ENCODE measurements at places on chromosomes 4 and X.

- DNase-seq, result peak; percentile 20
Observed at GRCh38 chr4:112361181-112361791, 64.1 kb downstream of the ALPK1 start.

GRCh38 chr4:184385705-184386141, 88.6 kb downstream of the IRF2 start:
- no peak for DNase-seq

GRCh38 chrX:134258202-134258601, 21.2 kb downstream of the CCDC160 start:
- no peak for DNase-seq

GRCh38 chr4:170887396-170887795, 797.6 kb upstream of the AADAT start:
- DNase-seq, result no peak

GRCh38 chr4:5055411-5055810, 4.1 kb downstream of the STK32B start:
- no peak for DNase-seq

- DNase-seq, result no peak
Observed at GRCh38 chrX:153624196-153625091, 22.6 kb upstream of the DUSP9 start.

- DNase-seq, result no peak
Observed at GRCh38 chrX:108468486-108468885, 28.8 kb downstream of the COL4A5 start.

DNA sequence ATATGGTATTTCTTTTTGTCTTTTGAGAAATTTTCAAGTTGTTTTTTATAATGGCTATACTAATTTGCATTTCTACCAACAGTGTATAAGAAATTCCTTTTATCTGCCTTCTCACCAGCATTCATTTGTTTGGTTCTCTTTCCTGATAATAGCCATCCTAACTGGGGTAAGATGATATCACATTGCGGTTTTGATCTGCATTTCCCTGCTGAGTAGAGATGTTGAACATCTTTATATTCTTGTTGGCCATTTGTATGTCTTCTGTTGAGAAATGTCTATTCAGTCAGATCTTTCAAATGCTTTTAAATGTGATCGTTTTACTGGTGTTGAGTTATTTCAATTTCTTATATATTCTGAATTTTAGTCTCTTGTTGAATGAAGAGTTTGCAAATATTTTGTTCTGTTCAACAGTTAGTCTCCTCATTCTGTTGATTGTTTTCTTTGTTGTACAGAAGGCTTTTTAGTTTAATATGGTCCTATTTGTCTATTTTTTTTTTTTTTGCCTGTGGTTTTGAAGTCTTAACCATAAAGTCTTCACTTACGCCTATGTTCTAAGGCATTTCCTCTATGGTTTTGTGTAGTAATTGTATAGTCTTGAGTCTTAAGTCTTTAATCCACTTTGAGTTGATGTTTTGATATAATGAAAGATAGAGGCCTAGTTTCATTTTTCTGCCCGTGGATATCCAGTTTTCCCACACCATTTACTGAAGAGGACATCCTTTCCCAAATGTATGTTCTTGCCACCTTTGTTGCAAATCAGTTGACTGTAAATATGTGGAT, 1566.9 kb downstream of the STIM2 start:
- DNase-seq, result no peak

DNA sequence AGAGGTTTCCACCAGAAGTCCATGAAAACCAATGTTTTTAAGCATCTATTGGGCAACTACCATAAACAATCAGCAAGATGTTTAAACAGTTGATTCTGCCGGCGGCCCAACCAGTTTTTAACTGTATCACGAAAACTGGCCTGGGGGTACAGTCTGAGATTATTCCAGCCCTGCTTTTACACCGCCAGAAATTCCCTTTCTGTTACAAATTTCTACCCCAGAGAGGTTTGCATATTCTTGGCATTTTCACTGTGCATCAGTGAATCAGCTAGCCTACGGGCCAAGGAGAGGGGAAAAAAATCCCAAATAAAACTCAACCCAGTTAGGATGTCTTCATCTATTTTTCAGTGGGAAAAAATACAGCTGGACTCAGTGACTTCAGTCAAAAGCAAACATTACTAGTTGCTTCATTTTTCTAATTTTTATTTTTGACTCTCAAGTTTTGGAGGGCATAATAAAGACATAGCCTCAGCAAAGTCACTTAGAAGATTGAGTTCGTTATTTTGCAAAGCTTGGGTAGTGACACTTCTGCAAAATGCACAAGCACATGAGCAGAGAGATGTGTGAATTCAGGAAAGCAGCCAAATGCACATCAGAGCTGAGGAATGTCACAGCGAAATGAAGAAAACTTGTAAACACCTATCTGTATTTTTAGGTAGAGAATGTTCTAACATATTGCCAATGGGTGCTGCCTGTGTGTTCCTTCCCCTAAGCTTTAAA, 167.8 kb upstream of the GK2 start:
- DNase-seq, result no peak

GRCh38 chrX:22690116-22690515, 309.6 kb upstream of the DDX53 start:
- DNase-seq, result no peak

GRCh38 chr4:25347971-25348370, 29.1 kb upstream of the ANAPC4 start:
- no peak for DNase-seq

GRCh38 chrX:129731228-129731627, 7.6 kb upstream of the XPNPEP2 start:
- no peak for DNase-seq

- no peak for DNase-seq
Observed at GRCh38 chrX:2578864-2579263, 78.1 kb upstream of the DHRSX start.

- no peak for DNase-seq
Observed at GRCh38 chr4:101987623-101988243, 197.2 kb downstream of the BANK1 start.

GRCh38 chrX:33589316-33589715, 378.0 kb upstream of the DMD start:
- no peak for DNase-seq

GRCh38 chr4:112279882-112280315, 5.8 kb downstream of the TIFA start:
- no peak for DNase-seq

GRCh38 chr4:173538909-173539445, 8.9 kb upstream of the HAND2 start:
- DNase-seq, result no peak

- DNase-seq, result no peak
Observed at GRCh38 chr4:187562345-187562744, 433.2 kb upstream of the ZFP42 start.

- DNase-seq, result no peak
Observed at GRCh38 chrX:68894142-68894512, 65.3 kb downstream of the EFNB1 start.

- DNase-seq, result no peak
Observed at GRCh38 chrX:104195013-104195412, 28.8 kb downstream of the FAM199X start.

- peak; percentile 0 for DNase-seq
Observed at GRCh38 chrX:21559417-21559816, 98.7 kb downstream of the KLHL34 start.

DNA sequence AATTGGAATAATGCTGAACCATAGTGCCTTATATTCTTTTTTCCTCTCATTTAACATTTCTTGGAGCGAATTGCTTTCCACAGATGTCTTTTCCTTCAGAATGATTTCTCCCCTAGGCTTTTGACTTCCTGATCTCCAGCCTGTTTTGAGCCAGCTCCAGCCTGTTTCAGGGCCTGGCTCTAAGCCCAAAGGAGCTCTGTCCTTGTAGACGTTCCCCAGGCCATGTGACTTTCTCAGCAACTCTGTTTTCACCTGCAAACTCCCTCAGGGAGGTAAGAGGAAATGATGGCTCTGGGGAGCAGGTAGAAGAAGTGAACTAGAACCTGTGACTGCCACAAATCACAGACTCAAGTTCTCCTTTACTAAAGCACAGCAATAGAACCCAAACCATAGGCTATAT, 89.1 kb downstream of the AKAP4 start:
- peak; percentile 8 for DNase-seq

- DNase-seq, result no peak
Observed at GRCh38 chrX:96407501-96407900, 277.1 kb upstream of the DIAPH2 start.

GRCh38 chrX:129808829-129809796, 29.4 kb downstream of the SASH3 start:
- DNase-seq, result no peak

DNA sequence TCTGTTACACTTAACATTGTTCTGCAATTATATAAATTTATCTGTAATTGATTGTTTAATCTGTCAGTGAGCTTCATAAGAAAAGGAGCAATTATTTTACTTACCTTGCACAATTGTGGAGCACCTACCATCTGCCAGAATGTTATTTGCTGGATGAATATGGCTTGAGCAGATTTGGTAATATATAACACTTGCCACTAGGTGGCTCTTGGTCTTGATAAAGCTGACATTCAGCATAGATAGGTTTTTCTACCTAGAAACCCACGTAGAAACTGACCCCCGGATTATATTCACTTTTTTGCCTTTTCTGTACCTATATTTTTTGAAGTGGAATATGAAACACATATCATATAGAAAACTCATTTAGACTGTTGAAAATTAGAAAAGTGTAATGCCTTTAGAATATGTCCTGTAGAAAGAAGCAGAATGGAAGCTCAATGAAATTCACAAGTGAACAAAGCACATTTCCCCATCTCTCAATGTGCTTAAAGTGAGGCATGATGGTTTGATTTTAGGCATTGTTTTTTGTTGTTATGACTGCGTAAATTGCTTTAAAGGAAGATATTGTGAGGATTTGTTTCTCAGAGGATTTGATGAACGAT, 9.5 kb downstream of the RBPJ start:
- DNase-seq, result peak; percentile 77

DNA sequence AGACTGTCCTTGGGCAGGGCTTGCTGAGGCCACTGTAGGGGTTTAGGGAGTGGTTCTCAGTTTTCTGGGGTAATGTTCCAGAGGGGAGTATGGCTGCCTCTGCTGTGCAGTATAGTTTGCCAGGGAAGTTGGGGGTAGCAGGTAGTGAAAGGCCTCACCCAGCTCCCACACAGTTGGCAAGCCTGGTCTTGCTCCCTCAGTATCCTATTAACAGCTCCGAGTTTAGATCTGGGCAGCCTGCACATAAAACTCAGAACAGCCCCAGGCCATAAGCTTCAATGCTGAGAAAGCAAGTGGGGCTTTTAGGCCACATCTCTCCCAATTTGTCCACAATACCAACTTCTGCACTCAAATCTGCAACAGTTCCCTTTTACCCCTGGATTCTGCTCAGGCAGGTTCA, 205.2 kb downstream of the GALNTL6 start:
- DNase-seq, result no peak

GRCh38 chr4:95023110-95023509, 265.4 kb downstream of the BMPR1B start:
- no peak for DNase-seq

DNA sequence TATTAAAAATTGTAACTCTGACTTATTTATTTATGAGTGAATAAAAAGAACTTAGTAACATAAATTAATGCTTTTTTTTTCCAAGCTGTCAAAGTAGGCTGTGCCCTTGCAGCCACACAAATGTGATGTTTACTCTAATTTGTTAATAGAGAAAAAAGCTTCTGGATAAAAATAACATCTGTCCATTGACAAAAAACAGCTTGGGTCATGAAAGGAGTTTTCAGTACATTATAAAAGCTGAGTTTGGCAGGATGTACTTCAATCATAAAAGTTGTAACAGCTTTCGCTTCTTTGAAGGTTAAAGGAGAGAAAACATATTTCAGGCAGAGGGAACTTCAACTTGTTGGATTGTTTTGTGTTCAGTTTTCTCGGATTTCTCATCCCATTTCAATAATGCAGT, 105.6 kb downstream of the SLC4A4 start:
- no peak for DNase-seq

- peak; percentile 39 for DNase-seq
Observed at GRCh38 chr4:37648084-37648817, 37.9 kb downstream of the RELL1 start.

GRCh38 chrX:154805696-154806091, 409 bp upstream of the MPP1 start:
- DNase-seq, result no peak

DNA sequence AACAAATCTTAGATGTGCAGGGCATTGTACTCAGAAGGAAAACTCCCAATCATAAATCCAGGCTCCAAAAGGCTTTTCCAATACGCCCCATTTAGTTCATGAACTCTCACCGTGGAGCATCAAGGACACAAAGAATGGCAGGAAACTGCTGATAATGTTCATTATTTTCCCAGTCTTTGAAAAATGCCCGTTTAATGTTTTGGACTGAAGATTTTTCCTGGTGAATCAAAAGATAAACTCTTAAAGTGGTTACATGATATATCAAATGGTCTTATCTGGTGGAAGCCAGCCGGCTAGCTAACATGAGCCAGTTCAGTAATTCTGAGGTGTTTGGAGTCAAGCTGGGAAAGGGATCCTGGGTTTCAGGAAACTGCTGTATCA, 62.1 kb upstream of the AP1S2 start:
- DNase-seq, result no peak

GRCh38 chr4:101104312-101105052, 242.8 kb downstream of the PPP3CA start:
- DNase-seq, result no peak

GRCh38 chrX:5876984-5877596, 351.6 kb downstream of the NLGN4X start:
- no peak for DNase-seq

All from NCI-H2029 treated with DMSO at 0.1 percent for 48 hours (cell line).